Activated T-helper 1 cell treated with Interleukin-2 at 50 U/mL for 16 hours (primary cell): ENCODE measurements at places on chromosomes 11 and 22.

- DNase-seq, result no peak
Measured at GRCh38 chr11:83285151-83285770, 906 bp downstream of the CCDC90B start.

- DNase-seq, result no peak
Measured at GRCh38 chr11:118374729-118375128, 15.3 kb downstream of the UBE4A start.

- no peak for DNase-seq
Measured at GRCh38 chr11:119676461-119677020, 52.5 kb downstream of the NECTIN1 start.

DNA sequence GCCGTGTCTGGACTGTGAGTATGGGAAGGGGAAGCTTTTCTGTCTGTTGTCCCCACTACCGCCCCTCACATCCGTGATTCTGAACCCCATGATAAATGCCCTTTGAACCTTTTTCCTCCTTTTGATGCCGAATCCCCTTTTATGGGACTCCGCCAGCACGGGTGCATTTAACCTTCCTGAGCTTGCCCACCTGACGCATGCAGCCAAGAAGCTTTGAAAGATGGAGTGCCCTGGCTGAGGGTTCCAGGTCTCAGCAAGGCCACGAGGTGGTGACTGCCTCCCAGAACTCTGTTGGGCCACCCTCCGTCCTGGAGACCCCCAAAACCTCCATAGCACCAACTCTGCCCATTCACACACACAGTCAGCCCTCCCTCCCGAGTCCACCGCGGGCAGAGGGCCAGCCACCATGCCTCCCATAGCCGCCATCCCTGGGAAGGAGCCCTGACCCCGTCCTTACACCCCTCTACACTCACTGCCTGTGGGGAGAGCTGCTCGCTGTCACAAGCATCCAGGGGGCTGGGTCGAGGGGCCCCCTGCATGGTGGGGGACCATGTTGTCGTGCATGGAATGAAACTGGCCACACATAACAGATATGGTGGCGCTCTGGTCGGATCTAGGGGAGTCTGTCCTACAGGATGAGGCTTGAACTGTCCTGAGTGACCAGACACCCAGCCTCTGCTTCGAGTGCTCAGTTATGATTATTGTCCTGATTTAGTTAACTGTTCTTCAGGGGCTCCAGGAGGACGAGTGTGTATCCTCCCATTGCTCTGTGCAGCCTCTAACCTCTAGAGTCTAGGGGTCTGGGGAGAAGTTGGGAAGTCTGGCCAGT, 822 bp upstream of the COMT start:
- DNase-seq, result no peak

GRCh38 chr11:72983560-72983959, 158.6 kb downstream of the FCHSD2 start:
- no peak for DNase-seq

- DNase-seq, result no peak
Measured at GRCh38 chr22:21937041-21937820, 15.4 kb downstream of the PPM1F start.

- no peak for DNase-seq
Measured at GRCh38 chr11:68601147-68601546, 83.2 kb upstream of the GAL start.

- no peak for DNase-seq
Measured at GRCh38 chr11:47271961-47272661, 2.2 kb downstream of the MADD start.

GRCh38 chr11:63007920-63008319, 7.7 kb downstream of the SLC22A8 start:
- DNase-seq, result no peak

DNA sequence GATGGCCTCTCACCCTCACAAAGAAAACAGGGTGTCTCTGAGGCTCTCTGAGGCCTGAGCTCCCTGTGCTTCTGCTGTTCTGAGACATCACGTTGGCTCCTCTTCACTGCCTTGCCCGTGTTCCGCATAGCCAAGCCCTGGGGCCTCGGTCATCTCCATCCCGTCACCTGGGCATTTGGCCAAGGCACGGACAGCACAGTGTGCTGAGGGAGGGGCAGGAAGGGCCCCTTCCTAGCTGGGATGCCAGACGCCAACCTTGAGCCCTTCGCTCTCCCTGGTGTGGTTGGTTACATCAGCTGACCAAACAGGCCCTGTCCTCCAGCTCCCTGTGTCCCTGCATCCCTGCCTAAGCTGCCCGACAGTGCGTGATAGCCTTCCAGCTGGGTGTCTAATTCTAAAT, 25.9 kb downstream of the MOV10L1 start:
- no peak for DNase-seq

DNA sequence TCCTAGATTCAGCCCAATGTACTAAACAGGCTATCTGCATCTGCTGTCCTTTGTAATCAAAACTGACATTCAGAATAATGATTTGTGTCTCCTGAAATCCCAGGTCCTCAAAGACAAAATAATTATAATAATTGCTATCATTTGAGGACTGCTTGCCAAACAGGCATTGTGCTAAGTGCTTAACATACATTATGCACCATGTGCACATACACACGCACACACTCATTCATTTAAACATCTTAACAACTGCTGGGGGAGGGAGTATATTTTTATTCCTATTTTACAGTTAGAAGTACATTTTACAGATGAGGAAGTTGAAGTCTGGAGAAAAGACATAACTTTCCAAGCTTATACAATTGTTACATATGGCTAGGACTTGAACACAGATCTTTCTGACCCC, 308.0 kb upstream of the ZC3H12C start:
- DNase-seq, result no peak
